ENCODE measurements at places on chromosomes 13 and 19.

GRCh38 chr13:48275507-48275906 is 28.0 kb upstream of the RB1 start:
- DNase-seq: no peak

GRCh38 chr13:46206143-46206542 is 5.6 kb upstream of the LRRC63 start:
- DNase-seq: no peak

DNA sequence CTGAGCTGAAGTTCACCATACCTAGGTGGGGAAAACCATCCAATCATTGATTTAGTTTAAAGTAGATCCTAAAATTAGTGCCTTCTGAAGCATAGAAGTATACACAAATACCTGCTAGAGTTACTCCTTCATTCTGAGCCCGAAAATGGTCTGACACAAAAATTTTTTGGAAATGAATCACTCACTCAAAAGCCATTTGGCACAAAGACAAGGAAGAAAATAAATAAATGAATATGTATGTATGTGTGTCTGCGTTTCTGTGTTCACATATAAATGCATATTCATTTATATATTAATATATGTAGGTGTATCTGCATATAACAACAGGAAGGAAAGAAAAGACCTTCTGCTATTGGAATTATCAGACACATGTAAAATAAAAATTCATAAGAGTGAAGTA is 614.4 kb upstream of the PCDH9 start:
- DNase-seq: no peak

GRCh38 chr13:100314132-100314910 is 225.4 kb downstream of the PCCA start:
- no peak for DNase-seq

DNA sequence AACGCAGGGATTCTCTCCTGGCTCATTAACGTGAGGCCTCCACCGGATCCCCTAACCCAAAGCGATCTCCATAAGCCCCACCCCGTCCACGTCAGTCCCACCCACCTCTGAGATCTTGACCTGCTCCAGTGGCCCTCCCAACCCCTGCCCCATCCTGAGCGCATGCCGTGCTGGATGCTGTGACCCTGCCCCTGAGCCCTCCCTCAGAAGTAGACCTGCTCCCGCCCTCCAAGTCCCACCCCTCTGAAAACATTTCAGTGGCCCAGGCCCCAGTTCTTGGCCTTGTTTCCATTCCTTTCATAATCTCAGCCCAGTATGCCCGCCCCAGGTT is 19.9 kb downstream of the LMTK3 start:
- no peak for DNase-seq

- no peak for DNase-seq
These were observed 399.6 kb downstream of the DCT start for GRCh38 chr13:94079876-94080275.

DNA sequence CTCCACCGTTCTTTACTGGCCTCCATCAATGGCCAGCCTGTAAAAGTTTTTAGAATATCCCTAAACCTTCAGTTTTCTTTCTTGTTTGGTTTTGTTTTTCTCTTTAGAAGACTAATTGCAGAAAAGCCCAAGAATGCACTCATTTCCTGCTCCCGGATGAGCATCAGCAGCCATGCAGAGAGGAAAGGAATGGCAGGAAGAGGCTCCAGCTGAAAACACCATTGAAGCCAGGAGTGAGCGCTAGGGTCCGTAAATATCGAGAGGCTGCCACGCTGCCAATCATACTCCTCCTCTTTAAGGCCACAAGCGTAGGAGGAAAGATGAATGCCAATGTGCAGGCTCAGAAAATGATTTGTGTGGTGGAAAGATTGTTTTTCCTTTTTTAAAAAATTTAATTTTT is 57.4 kb upstream of the UBE2L5 start:
- DNase-seq: no peak

- no peak for DNase-seq
These were observed 1431.0 kb upstream of the ATXN8OS start for GRCh38 chr13:68676513-68677115.

DNA sequence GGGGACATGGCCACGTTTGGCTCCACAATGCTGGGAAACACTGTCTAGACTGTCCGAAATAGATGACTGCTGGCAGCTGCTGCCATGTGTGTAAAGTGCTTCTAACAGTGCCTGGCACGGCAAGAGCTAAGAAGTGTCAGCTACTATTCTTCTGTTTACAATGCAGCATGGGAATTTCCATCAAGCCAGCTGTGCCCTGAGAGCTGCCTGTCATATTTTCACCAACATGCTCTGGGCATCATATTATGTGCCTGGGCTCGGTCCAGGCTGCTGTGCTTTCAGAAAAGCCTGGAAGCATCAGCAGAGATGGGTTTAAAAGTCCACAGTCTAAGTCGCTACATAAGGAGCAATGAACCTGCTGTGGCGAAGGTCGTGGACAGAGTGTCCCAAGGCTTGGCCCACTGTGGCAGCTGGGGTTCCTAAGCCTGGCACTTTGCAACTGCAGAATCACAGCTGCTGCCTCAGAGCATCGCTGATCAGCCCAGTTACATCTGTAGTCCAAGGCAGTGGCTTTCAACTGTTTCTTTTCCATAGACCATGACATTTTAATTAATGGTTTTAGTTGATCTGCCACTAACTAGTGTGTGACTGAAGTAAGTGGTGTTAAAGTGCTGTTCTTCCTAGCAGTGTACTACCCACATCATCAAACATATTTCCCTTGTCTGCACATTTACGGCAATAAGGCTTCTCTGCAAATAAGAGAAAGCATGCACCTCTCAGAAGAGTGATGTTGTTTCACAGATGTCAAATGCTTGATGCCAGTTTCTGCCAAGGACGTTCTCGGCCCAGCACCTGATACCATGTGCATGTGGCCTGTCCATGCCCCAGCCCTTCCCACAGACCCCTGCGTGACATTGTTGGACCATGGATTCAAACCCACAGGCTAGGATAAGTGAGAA is 95.7 kb upstream of the C1QTNF9B start:
- DNase-seq: no peak

DNA sequence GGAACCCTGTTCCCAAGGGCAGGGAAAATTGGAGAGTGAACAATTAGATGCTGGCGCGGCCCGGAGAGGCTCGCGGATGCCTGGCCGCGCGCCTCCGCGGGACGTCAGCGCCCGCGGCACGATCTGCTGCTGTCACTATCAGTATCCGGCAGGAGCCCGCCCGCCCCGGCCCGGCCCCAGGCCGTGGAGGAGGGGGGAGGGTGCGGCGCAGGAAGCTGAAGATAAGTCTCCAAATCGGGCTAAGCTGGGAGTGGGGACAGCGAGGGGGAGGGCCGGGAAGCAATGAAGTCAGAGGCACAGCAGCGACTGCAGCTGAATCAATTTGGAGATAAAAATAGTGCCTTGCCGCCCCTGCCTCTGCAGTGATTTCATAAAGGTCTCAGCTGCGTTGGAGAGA is 441.5 kb upstream of the KLF12 start:
- DNase-seq: peak; percentile 86

DNA sequence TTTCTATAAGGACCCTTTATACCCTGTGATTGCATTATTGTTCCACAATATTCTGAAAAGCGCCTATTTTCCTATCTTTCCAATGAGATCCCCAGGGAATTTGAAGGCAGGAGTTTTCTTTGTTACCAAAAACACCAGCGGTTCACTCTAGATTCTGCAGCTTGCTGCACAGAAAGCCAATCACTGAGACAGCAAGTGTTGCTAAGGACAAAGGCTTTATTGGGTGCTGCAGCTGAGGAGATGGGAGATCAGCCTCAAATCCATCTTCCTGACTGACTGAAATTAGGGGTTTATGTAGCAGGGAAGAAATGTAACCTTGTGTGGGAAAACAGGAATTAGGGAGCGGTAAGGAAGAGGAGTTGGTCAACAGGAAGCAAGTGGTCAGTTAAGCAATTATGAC is 42.6 kb upstream of the MYO16 start:
- DNase-seq: no peak

- no peak for DNase-seq
These were observed 48.2 kb upstream of the GPI start for GRCh38 chr19:34316741-34317301.

DNA sequence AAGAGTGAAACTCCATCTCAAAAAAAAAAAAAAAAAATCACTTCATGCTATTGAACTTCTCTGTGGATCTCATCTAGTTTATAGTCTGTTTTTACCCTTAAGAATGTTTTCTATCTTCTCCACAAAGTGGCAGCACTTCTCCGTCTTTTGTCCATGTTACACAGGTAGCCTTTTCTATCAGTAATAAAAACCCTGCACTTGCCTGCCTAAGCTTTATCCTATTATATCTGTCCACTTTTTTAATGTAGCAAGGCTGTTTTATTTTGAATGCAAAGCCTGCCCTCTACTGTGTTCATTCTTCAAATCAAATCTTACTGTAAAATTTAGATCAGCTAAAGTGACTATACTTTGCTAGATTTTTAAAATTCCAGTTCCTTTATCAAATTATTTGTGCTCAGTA is 124.0 kb downstream of the STOML3 start:
- DNase-seq: no peak

- DNase-seq: no peak
These were observed 755 bp upstream of the RAB3A start for GRCh38 chr19:18204394-18205199.

DNA sequence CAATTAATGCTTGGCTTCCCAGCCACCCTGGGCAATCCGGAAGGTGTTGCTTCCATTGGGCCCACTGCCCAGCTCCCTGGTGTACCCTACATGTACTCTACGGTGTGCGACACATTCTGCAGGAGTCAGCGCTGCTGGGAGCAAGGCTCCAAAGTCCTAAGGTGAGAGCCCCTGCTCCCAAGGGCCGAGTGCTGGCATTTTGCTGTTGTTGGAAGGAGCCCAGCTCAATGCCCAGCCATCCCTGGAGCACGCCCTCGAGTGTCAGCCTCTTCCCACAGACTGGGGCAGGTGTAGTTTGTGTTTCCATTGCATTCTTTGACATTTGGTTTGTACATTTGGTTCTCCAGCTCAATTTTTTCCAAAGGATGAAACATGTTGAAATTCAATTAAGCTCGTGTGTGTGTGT is 64.6 kb downstream of the GGACT start:
- DNase-seq: no peak

GRCh38 chr13:20824762-20825476 is 51.2 kb upstream of the EEF1AKMT1 start:
- DNase-seq: no peak

DNA sequence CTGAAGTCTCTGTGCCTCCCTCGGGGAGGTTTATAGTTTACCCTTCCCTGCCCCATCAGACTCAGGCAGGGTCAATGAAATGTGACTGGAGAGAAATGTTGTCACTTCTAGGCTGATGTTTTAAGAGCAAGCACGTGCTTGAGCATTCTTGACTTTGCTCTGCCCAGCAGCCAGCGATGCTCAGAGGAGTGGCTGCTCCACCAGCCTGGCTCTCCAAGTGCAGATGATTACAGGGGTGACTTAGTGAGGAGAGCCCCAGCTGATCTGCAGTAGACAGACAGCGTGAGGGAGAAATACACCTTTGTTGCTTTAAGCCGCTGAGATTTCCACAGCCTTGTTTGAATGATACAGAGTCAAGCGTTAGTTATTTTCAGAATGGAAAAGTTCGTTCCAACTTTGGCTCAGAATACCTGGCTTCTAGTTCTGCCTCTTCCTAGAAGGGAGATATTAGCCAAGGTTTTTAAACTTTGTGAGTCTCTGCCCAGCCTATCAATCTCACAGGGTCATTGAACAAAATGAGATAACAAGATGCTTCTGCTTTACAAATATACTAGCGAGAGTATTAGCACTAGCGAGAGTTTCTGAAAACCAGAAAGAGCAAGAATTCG is 143.6 kb downstream of the OXGR1 start:
- no peak for DNase-seq

- DNase-seq: no peak
These were observed 39.2 kb downstream of the ZSWIM4 start for GRCh38 chr19:13834244-13835069.

GRCh38 chr19:30802424-30803013 is 430.3 kb downstream of the ZNF536 start:
- DNase-seq: no peak

DNA sequence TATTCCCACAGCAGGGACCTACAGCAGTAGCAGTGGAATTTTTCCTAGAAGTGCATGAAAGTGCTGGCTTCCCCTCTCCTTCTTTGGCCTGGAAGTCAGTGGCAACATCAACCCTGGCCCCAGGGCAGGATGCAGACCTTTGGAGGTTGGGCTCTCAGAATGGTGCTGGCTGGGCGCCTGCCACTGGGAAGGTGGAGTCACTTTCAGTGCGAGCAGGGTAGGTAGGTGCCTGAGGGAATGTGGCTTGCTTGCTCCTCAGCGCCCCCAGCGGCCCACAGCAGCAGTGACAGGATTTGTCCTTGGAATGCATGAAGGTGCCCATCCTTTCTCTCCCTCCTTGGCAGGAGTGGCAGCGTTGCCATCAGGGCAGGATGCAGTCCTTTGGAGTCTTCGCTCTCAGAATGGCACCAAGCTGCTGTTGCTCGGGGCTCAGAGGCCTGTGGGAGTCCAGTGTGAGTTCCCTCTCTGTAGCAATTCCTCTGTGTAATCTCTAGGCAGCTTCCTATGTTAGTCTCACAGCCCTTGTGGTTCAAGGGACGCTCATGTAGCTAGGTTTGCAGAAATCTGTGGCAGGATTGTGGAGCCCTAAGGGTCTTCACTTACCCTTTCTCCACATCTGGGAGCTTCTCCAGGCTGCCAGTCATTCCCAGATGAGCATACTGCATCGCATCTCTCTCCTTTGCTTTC is 354.4 kb upstream of the DACH1 start:
- DNase-seq: peak; percentile 94

GRCh38 chr13:51967482-51968446 is 43.5 kb downstream of the ATP7B start:
- no peak for DNase-seq

DNA sequence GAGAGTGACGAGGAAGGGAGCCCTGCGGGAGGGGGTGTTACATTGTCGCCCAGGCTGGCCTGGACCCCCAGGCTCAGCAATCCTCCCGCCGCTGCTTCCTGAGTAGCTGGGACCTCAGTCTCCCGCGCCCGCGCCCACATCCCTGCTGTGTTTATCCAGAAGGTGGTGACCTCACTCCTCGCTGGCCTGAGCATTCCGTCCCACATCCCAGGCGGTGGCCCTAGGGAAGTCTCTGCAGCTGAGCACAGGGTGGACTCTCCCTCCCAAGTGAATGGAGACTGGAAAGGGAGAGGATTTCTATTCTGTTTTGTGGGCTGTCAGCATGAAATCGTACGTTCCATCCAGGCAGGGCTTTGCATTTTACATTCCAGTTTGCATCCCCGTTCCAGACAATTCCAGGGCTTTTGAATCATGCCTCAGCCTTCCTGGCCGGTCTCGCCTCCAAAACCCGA is 401 bp upstream of the ZNF765 start:
- DNase-seq: peak; percentile 5

GRCh38 chr13:102812611-102813287 is 13.8 kb downstream of the BIVM start:
- peak; percentile 5 for DNase-seq

GRCh38 chr19:42989851-42990250 is 36.4 kb downstream of the PSG11 start:
- no peak for DNase-seq

DNA sequence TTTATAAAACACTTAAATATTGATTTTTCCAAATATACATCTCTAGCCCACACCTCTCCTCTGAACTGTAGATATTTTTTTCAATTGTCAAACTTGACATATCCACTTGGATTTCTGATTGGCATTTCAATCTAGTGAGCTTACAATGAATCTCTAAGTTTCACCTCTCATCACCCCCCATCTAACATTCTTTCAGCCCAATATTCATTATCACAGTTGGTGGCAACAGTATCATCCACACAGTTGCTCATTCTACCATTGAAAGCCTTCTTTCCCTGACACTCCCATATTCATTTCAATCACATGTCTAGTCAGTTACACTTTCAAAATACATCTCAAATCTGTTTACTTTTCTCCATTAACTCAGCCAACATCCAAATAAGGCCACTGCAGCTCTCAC is 385.2 kb downstream of the PCDH20 start:
- DNase-seq: no peak

- DNase-seq: no peak
These were observed 438.1 kb downstream of the FGF9 start for GRCh38 chr13:22108979-22109378.
